ENCODE measurements at places on chromosomes 13 and 19.

DNA sequence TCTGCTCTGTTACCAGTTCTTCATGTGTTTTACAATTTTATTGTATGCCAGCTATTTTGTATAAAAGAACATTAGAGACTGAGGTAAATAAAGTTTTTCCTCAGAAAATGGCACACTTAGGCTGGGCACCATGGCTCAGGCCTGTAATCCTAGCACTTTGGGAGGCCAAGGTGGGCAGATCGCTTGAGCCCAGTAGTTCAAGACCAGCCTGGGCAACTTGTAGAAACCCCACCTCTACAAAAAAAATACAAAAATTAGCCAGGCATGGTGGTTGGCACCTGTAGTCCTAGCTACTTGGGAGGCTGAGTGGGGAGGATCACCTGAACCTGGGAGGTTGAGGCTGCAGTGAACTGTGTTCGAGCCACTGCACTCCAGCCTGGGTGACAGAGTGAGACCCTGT lies 32.0 kb downstream of the CCDC8 start:
- DNase-seq: no peak

DNA sequence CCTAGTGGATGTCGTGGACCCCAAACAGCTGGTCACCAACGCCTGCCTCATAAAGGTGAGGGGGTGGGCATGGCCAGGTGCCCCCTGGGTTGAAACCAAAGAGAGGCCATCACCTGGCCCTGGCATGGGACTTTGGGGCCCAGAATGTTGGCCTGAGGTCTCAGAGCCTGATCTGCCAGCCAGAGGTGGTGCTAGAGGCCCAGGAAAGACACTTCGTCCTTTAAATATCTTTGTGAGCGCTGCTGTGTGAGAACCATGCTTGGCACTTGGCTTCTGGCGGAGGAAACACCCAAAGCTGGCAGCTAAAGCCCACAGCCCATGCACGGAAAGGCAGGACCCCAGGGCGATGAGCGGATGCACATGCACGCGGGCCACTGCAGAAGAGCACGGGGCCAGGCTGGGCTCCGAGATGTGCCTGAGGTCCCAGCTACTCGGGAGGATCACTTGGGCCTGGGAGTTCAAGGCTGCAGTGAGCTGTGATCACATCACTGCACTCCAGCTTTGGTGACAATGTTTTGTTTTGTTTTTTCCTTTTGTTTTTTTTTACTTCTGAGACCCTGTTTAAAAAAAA lies 4.3 kb upstream of the ADM5 start:
- no peak for DNase-seq

- no peak for DNase-seq
Observed at GRCh38 chr13:81395368-81395767, 1054.4 kb upstream of the SPRY2 start.

GRCh38 chr19:53659292-53659691 lies 27.5 kb downstream of the DPRX start:
- DNase-seq: peak; percentile 54

GRCh38 chr13:33787051-33787591 lies 30.8 kb upstream of the RFC3 start:
- no peak for DNase-seq

- no peak for DNase-seq
Observed at GRCh38 chr13:31625115-31625514, 114.2 kb upstream of the RXFP2 start.
